ENCODE measurements at places on chromosomes 5 and 9.

DNA sequence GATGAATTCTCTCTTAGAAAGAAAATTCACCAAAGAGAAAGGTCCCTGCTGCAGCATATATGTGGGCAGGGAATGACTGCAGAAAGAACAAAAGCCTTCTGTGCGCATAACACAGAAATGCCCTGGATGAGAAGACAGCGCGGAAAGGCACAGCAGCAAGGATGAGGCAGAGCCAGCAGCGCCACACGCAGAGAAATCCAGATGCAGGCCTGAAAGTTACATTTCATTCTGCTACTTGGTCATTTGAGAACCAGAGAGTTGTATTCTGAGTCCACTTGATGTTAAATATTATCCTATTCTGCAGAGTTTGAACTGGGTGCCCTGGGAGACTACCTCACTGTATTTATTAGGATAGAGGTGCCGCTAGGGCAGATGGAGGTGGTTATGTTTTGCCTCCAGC lies 68.5 kb downstream of the GLDC start:
- DNase-seq: no peak

DNA sequence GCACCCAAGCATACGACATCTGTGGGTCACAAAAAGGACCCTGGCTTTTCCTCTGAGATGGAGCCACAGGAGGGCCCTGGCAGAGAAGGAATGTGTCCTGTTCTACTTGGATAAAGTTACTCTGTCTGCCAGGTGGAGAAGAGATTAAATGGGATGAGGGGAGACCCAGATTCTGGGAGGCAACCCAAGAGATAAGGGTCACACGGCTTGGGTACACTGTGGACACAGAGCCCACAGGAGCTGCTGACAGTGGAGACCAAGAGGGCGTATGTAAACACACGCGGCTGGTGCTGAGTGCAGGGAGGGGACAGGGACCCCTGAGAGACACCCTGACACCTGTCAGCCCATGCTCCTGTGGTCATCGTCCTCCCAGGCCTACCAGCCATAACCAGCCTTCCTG lies 6.2 kb downstream of the CDK20 start:
- no peak for DNase-seq

DNA sequence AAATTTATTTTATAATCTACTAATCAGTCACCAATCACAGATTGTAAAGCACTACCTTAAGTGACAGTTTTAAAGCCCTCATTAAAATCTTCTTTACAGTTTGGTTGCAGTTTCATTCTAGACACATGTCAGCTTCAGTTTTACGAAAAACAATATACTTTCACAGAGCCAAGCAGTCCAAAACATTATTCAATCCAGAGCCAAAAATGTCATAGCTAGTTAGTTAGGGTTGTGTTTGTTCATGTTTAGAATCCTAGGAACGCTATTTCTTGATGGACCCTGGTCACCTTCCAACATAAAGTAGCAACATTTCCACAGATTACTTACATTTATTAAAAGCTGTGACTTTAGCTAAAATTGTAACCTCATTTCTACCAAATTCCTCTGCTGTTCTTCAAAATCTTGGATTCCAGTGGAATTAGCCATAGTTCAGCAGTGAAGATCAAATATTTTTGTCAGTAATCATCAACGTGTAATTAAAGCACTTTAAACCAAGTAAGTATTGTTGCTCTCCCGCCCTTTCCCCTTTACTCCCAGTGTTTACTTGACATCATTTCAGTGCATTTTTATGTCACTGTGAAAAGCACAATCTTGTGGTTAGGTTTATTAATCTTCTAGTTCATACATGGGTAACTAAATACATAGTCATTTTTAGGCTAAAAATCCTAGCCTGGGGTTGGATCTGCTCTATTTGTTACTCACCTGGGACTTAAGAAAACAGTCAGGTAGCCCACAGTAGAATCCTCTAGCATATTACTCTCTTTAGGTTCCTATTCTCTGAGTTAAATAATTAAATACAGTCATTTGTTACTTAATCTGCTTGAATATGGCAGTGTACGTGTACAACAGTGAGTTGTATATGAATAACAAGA lies 74.3 kb downstream of the NIPBL start:
- no peak for DNase-seq

DNA sequence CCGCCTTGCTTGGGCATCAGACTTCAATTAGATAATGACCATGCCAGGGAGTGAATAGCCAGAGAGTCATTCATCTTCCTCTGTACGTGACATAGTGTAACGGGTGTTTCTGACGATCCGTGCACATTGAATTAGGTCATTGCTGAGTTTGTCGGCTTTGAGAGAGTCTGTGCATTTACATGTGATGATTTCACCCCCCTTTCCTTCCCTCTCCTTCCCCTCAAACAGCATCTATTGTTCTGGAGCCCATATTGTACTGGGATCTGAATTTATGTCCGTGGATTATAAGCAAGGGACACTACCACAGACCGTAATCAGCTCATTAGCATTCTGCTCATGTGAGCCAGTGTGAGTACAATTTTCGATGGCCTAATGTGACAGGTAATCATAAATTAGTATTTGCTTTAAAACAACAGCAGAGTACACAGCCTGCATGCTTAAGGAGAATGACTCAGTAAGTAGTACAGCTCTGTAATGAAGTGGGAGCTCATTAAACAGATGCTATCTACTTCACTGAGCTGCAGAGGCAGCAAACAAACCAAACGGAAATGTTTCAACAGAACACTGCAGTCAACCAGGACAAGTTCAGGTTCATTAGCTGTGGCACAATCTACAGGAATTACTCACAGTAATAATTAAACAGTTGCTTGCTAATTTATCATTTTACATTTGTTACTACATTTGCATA lies 302.1 kb downstream of the CSNK1G3 start:
- DNase-seq: no peak

GRCh38 chr5:45609661-45610060 lies 86.5 kb downstream of the HCN1 start:
- no peak for DNase-seq

GRCh38 chr9:134557331-134557730 lies 84.3 kb upstream of the COL5A1 start:
- DNase-seq: no peak

- no peak for DNase-seq
Measured at GRCh38 chr9:132288966-132289365, 65.8 kb downstream of the SETX start.

DNA sequence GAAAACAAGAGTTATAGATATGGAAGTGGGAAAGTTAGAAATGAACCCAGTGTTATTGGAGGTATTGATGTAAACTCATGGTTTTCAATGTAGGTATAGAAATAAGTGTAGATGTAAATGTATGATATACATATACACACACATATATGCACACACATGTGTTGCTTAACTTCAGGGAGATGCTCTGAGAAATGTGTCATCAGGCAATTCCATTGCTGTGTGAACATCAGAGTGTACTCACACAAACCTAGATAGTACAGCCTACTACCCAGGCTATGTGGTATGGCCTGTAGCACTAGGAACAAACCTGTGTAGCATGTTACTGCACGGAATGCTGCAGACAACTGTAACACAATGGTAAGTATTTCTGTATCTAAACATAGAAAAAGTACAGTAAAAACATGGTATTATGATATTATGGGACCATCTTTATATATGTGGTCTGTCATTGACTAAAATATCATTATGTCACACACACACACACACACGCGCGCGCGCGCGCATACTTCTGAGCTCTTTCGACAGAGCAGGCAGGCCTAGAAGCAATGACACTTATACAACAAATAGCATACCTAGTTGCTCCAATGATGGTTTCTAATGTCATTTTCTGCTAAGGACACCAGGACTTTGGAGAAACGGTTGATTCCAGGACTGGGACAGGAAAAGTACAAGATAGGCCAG lies 86.6 kb downstream of the MACROH2A1 start:
- no peak for DNase-seq

DNA sequence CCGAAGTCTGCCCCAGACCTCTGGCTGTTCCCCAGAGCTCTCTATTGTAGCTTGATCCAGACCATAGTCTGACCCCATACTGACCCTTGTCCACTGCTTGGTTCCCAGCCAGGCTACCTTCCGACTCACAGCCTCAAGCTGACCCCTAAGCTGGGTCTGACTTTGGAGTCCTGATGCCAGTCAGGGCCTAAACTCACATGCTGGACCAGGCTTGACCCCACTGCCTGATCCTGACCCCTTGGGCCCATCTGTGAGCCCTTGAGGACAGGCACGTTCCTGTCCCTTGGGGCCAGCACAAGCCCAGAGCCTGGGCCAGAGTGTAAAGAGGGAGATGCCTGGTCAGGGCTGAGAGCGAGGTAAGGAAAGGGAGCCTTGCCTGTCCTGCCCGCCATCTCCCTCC lies 32.7 kb upstream of the ENHO start:
- DNase-seq: no peak

GRCh38 chr5:61280761-61281427 lies 51.2 kb upstream of the ZSWIM6 start:
- no peak for DNase-seq

DNA sequence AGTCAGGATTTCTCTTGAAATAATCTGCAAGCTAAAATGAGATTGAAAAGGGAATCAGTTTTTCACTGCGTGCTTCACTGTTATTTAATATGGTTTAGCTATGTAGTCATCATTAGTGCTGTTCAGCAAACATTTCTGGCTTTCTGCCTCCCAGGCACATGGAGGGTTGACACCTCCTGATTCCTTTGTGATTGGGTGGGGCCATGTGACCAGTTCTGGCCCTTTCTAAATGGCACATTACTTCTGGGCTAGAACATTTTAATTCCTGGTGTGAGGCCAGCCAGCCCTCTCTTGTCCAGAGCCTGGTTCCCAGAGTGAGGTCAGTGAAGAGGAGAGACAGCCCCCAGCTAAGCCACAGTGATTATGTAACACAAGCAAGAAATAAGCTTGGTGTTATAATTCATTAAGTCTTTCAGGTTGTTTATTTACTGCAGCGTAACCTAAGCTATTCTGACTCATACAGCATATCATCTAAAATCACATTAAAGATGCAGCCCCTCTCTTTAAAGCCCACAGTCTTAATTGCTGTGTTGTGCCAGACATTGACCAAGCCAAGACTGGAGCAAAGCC lies 17.4 kb upstream of the ARSI start:
- no peak for DNase-seq

DNA sequence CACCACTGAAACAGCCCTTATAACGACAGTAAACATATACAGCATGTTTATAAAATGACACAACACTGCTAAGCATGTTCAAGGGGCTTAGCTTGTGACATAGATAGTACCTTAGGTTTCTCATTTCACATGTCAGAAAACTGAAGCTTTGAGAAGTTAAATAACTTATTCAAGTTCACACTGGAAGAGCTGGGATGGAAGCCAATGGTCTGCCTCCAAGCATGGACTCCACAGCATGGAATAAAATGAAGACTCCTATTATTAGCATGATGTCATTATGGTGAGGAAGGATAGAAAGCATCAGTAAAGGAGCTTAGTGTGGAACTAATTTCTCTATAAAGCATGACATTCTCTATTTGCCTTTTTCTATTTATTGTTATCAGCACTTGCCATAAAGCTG lies 316.7 kb downstream of the PLK2 start:
- DNase-seq: no peak

DNA sequence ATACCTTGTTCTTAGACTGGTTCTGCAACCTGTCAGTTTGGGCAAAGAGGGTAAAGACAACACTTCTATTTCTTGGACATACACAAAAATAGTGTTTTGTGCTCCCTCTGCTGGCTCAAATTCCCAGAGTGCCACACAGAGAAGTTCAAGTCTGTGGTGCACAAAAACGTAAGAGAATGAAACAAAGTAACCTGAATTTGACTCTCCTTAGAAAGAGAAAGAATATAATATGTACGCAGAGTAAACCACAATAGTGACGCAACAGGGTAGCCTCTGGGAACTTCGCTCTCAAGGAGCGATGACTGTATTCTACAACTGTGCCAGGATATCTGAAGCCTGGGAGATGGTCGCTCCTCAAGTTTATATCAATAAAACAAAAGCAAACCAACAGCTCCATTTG lies 18.5 kb downstream of the DDX31 start:
- no peak for DNase-seq

- no peak for DNase-seq
Measured at GRCh38 chr9:27645161-27645840, 72.0 kb upstream of the C9orf72 start.

- no peak for DNase-seq
Measured at GRCh38 chr9:15578714-15579113, 25.9 kb downstream of the CCDC171 start.
